Aorta (tissue), 5 donors: ENCODE measurements at places on chromosomes 1 and 21. TPM values are rescaled to one million over a fixed set of nuclear protein-coding genes. Genes with fewer than 3 reads are reported as not detected.

GRCh38 chr1:20574686-20575540, 14.0 kb upstream of the CDA start:
- no peak overlapping the region for H3K4me3 ChIP-seq
- H3K27me3 ChIP-seq = no peaks in the 10 kb centered on the region
- H3K36me3 ChIP-seq = no peaks in the 10 kb centered on the region
- H3K27ac ChIP-seq = no peak overlapping the region
- peak; percentile 86 for DNase-seq
- H3K4me1 ChIP-seq = no peaks in the 10 kb centered on the region

GRCh38 chr1:101971304-101971703, 25.4 kb downstream of the OLFM3 start:
- no peak for DNase-seq
- H3K4me1 ChIP-seq = peaks cover 4% of the 10 kb centered on the region
- H3K36me3 ChIP-seq = no peaks in the 10 kb centered on the region
- H3K27ac ChIP-seq = no peak overlapping the region
- no peak overlapping the region for H3K4me3 ChIP-seq

DNA sequence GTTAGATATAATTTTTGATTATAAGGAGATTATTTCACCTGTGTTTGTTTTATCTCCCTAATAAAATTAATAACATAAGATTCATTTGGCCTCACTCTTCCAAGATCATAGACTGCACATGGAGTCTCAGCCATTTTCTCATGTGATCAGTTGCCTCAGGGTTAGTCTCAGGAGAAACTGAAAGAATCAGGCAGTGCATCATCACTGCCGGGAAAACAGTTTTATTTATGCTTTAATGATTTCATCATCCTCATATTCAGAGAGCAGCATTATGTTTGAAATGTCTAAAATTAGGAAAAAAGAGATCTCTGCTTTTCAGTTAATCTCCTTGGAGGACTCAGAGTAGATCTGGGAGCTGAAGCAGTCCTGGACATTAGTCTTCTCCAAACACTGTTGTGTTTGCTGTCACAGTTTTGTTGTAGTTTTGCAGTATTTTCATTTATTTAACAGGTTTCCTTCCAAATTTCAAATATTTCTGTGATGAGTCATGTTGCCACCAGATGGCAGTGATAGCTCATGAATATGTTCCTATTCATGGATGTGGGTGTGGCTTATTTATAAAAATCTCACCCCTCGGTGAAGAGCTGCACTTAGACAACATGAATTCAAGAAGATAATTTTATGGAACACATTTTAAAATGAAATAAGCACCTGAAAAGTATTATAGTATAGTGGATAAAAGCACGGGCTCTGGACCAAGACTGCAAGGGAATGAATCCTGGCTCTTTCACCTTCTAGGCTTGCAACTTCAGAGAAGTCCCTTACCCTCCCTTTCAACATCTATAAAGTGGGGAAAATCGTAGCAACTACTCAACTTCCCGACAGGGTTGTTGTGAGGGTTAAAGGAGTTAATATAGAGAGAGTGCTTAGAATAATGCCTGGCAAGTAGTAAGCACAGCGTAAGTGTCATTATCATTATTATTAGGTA, 31.2 kb downstream of the CHD1L start:
- no peaks in the 10 kb centered on the region for H3K27me3 ChIP-seq
- H3K4me1 ChIP-seq = no peaks in the 10 kb centered on the region
- no peak overlapping the region for H3K27ac ChIP-seq
- DNase-seq = no peak
- no peak overlapping the region for H3K4me3 ChIP-seq

GRCh38 chr1:22645931-22646330, 2.5 kb downstream of the C1QC start:
- no peaks in the 10 kb centered on the region for H3K36me3 ChIP-seq
- no peak overlapping the region for H3K27ac ChIP-seq
- no peaks in the 10 kb centered on the region for H3K4me1 ChIP-seq
- no peak overlapping the region for H3K4me3 ChIP-seq
- DNase-seq = no peak

- no peak for DNase-seq
- H3K4me3 ChIP-seq = no peak overlapping the region
- no peaks in the 10 kb centered on the region for H3K27me3 ChIP-seq
- no peaks in the 10 kb centered on the region for H3K36me3 ChIP-seq
- H3K4me1 ChIP-seq = no peaks in the 10 kb centered on the region
These were observed 3.0 kb upstream of the MCL1 start for GRCh38 chr1:150582371-150582770.

DNA sequence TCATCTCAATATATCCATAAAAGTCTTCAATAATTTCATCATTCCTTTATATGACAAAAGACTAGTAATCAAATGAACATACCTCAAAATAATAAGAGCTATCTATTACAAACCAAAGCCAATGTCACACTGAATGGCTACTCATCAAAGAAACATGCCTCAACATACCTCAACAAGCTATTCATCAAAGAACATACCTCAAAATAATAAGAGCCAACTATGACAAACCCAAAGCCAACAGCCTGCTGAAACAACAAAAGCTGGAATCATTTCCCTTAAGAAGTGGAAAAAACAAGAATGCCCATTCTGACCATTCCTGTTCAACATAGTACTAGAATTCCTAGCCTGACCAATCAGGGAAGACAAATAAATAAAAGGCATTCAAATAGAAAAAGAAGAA, 1373.7 kb downstream of the BRINP3 start:
- no peaks in the 10 kb centered on the region for H3K27me3 ChIP-seq
- no peaks in the 10 kb centered on the region for H3K4me1 ChIP-seq
- no peak overlapping the region for H3K27ac ChIP-seq
- H3K36me3 ChIP-seq = no peaks in the 10 kb centered on the region
- no peak overlapping the region for H3K4me3 ChIP-seq

GRCh38 chr1:200979574-200980451, 43.7 kb downstream of the KIF21B start:
- no peaks in the 10 kb centered on the region for H3K4me1 ChIP-seq
- no peak overlapping the region for H3K27ac ChIP-seq
- no peak overlapping the region for H3K4me3 ChIP-seq
- H3K36me3 ChIP-seq = no peaks in the 10 kb centered on the region
- no peaks in the 10 kb centered on the region for H3K27me3 ChIP-seq

DNA sequence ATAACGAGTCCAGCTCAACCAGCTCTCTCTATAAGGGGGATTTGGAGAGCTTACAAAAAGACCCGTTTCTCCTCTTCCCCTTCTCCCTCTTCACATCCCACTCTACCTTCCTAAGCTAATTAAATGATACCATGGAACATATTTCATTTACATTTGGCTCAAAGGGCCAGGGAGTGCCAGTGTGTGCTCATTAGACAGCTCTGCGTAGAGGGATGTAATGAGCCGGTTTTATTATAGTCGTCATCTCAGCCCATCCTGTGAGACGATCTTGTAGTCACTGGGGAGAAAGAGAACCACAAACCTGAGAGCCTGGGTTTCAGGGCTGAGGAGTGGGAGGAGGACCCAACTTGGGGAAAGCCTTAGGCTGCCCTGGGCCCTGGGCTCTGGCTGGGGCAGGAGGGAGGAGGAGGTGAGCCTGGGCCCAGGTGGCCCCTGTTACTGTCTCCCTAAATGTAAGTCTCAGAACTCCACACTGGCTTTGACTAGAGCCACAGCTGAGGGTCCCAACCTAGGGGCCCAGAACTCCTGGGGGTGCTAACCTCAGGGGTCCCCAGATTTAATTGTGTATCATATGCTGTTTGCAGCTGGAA, 354.6 kb downstream of the MATN1 start:
- no peaks in the 10 kb centered on the region for H3K27me3 ChIP-seq
- no peak for DNase-seq
- H3K36me3 ChIP-seq = no peaks in the 10 kb centered on the region
- H3K4me1 ChIP-seq = no peaks in the 10 kb centered on the region
- no peak overlapping the region for H3K27ac ChIP-seq

- no peaks in the 10 kb centered on the region for H3K4me1 ChIP-seq
- H3K36me3 ChIP-seq = no peaks in the 10 kb centered on the region
- no peak overlapping the region for H3K27ac ChIP-seq
- no peak for DNase-seq
- H3K27me3 ChIP-seq = no peaks in the 10 kb centered on the region
These were observed 12.4 kb upstream of the PARP1 start for GRCh38 chr1:226420328-226420727.

DNA sequence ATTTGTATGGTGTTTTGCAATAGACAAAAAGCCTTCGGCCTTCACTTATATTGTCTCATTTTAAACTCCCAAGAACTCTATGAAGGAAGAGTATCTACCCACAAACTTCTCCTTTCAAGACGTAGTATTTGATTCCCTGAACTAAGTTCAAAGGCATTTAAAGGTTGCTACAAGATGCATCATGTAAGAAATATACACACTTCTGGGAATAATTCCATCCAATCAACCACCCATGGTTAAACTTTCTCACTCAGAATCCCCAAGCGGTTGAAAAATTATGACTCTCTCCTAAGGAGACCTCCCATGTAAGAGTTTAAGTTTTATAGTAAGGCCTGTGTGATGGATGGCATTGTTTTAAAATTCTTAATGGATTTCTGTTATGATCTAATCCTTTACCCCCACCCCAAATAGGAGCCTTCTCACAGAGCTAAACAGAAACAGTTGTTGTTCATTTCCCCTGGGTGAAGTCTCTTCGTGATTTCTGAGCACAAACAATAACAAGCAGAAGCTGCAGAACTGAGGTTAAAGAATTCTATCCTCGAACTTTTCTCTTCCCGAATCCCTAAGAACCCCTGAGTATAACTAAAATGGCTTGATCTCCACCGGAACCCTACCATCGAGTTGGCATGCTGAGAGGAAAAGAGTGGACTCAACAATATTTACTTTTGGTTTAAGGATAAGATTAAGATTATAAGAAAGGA, 185.0 kb downstream of the TGFBR3 start:
- H3K4me1 ChIP-seq = no peaks in the 10 kb centered on the region
- H3K4me3 ChIP-seq = no peak overlapping the region
- H3K27me3 ChIP-seq = no peaks in the 10 kb centered on the region

DNA sequence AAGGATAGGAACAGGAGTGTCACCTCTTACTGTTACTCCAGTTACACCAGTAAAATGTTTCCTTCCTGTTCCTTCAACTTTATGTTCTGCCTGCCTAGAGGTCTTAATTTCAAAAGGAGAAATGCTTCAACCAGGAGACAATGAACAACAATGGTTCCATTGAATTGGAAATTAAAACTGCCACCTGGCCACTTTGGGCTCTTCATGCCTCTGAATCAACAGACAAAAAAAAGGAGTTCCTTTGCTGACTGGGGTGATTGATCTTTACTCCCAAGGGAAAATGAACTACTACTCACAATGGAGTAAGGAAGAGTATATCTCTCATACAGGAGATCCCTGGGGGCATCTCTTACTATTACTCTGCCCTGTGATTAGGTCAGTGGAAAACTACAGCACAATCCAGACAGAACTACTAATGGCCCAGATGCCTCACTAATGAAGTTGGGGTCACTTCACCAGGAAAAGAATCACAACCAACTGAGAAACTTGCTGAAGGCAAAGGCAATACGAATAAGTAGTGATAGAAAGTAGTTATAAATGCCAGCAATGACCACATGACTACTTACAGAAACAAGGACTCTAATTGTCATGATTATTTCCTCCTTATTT, 76.6 kb upstream of the PRDX6 start:
- H3K4me3 ChIP-seq = no peak overlapping the region
- H3K27me3 ChIP-seq = no peaks in the 10 kb centered on the region
- DNase-seq = no peak
- H3K27ac ChIP-seq = no peak overlapping the region

- DNase-seq = no peak
- peaks cover 2% of the 10 kb centered on the region for H3K36me3 ChIP-seq
- H3K4me1 ChIP-seq = no peaks in the 10 kb centered on the region
- no peak overlapping the region for H3K27ac ChIP-seq
These were observed 43.1 kb downstream of the SCP2 start for GRCh38 chr1:52970149-52970548.

DNA sequence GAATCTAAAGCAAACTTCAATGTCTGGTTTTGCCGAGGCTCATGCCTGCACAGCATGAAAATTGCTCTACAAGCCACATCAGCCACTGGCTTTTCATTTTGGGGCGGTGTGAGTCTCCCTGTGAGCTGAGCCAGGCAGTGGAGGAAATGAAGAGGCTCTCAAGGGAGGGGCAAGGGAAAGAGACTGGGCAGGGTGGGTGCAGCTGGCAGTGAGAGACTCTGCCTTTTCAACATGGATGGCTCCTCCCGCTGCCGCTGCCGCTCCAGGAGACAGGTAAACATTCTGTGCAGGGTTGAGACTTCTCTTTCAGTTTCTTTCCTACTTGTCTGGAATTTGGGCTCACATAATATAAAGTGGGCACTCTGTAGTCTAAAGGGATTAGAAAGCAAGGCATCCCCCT, 11.3 kb upstream of the CTSE start:
- no peaks in the 10 kb centered on the region for H3K27me3 ChIP-seq
- no peaks in the 10 kb centered on the region for H3K4me1 ChIP-seq
- no peak for DNase-seq
- no peak overlapping the region for H3K27ac ChIP-seq
- H3K36me3 ChIP-seq = no peaks in the 10 kb centered on the region
- H3K4me3 ChIP-seq = no peak overlapping the region

DNA sequence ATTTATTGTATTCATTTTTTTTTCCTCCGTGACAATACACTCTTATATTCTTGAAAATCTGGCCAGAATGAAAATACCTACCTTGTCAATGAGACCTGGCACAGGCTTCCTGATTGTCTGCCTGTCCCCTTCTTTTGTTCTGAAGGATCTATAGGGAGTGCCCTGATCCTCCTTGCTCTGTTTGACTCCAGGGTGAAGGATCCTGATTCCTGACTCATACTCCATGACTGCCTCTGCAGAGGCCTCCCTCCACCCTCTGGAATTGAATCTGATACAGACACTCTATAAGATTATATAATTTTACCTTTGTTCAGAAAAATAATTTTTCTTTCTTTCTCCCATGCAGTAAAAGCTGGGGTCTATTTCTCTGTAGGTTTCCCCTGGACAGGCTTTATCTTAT, 116.2 kb downstream of the HMCN1 start:
- no peak for DNase-seq
- no peaks in the 10 kb centered on the region for H3K27me3 ChIP-seq
- H3K36me3 ChIP-seq = no peaks in the 10 kb centered on the region
- H3K27ac ChIP-seq = peak overlapping the region; percentile 80
- no peak overlapping the region for H3K4me3 ChIP-seq
- H3K4me1 ChIP-seq = peaks cover 4% of the 10 kb centered on the region

The PCBP3 gene
- total RNA-seq = 7.0 TPM

The E2F2 gene
- total RNA-seq = 0.96 TPM

The PDZK1 gene
- 1.2 TPM for total RNA-seq

The MATN1 gene
- not detected for total RNA-seq

The VAV3 gene
- total RNA-seq = 8.8 TPM

The PODN gene
- 54.8 TPM for total RNA-seq
